ENCODE measurements at places on chromosomes 7 and 10.

DNA sequence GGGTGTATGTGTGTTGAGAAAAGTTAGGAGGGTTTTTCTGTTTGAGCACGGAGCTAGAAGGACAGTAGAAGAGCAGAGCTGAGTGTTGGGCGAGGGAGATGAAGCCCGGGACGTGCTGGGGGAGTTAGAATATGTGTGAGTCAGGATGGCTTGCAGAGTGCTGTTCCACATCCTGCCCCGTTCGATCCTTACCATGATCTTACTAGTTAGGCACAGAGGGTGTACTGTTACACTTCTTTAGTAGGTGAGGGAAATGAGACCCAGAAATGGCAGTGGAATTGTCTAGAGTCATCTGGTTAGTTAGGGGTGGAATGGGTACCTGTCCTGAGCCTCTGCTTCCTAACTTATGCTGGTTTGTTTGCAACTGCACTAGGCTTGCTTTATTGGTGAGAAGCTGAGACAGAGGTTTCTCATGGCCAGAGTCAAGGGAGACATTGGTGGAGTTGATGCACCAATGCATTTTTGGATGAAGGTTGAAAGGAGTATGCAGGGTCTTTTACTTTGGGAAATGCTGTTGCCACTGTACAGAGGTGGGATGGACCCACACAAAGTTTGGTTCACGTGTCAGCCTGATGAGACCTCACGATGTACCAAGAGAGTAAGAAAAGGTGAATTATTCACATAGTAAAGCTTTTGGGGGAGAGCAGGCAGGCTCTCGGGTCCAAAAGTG is 42.4 kb downstream of the CCNY start:
- no peak for DNase-seq

GRCh38 chr10:15789793-15790525 is 70.2 kb upstream of the ITGA8 start:
- DNase-seq, result no peak

DNA sequence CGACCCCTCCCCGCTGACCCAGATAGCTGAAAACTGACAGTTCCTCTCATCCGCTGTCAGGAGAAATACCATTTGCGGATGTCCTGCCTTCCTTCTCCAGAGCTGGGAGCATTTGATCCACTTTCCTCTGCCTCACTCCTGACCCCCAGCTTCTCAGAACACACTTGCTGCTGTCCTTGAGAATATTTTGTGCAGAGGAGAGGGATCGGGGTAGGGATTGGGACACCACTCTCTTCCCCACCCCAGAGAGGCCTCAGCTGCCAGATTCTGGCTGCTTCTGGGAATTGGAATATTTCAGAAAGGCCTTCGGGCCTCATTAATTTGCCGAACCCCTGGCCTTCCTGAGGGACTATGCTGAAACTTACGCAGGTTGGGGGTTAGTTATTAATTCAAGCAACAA is 97.0 kb downstream of the C10orf105 start:
- DNase-seq, result no peak

GRCh38 chr7:105003872-105004510 is 10.0 kb upstream of the KMT2E start:
- DNase-seq, result no peak

- no peak for DNase-seq
Observed at GRCh38 chr7:139271718-139272628, 40.9 kb downstream of the UBN2 start.

GRCh38 chr7:99002148-99002826 is 124.0 kb downstream of the TRRAP start:
- no peak for DNase-seq
